HCT116 (cell line): ENCODE measurements at places on chromosomes 5 and 9. TPM values are rescaled to one million over a fixed set of nuclear protein-coding genes. Genes with fewer than 3 reads are reported as not detected.

DNA sequence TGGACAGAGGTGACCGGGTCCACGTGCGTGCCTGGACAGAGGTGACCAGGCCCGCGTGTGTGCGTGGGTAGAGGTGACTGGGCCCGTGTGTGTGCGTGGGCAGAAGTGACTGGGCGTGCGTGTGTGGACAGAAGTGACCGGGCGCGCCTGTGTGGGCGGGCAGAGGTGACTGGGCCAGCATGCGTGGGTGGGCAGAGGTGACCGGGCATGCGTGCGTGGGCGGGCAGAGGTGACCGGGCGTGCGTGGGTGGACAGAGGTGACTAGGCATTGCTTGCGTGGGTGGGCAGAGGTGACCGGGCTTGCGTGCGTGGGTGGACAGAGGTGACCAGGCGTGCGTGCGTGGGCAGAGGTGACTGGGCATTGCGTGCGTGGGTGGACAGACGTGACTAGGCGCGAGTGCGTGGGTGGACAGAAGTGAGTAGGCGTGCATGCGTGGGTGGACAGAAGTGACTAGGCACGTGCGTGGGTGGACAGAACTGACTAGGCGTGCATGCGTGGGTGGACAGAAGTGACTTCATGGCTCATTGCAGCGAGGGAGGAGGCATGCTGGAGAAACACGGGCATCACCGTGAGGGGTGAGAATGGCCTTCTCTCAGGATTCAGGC, 254.1 kb upstream of the IRX4 start:
- no peak for DNase-seq

DNA sequence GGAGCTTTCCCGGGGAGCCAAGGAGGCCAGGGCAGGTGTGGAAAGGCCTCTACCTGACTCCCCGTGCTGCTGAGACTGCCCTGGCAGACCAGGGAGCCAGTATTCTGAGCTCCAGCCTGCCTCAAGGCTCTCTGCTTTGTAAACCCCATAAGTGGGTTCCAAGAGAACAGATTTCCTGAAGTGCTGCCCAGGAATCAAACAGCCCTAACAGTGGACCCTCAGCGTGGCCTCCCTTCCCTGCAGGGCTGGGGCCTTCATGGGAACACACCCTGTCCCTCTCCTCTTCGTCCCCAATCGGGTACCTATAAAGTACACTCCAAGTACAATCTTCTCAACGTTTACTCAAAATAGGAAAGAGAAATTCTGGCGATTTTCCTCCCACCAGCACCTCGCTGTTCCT, 252.5 kb downstream of the FSTL4 start:
- no peak for DNase-seq

- DNase-seq, result no peak
Observed at GRCh38 chr5:83343299-83343698, 128.2 kb upstream of the VCAN start.

- DNase-seq, result no peak
Observed at GRCh38 chr9:114754581-114754980, 51.3 kb downstream of the TNFSF15 start.

DNA sequence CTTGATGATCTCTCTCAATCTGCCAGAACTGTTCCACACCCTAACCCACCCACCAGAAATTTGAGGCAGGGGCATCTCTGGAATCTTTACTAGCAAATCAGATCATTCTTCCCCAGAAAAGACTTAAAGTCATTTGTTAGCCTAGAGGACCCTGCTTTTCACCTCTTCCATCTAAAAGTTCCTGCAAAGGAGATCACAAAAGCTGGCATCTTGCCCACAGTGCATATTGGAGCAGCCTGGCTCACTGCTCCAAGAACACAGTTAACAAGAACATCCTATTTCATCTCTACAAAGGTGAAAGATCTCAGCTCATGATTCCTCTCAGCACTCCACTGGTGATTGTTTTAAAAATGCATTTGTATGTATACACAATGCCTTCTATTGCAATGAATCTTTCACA, 36.3 kb downstream of the GABRP start:
- no peak for DNase-seq

- DNase-seq, result no peak
Observed at GRCh38 chr5:87899721-87900131, 368.9 kb downstream of the TMEM161B start.

The SEMA5A gene
- total RNA-seq, result 0.02 TPM

GRCh38 chr9:122941582-122942234, 888 bp downstream of the RABGAP1 start:
- DNase-seq, result no peak

The PPP2R2B gene
- not detected for total RNA-seq

DNA sequence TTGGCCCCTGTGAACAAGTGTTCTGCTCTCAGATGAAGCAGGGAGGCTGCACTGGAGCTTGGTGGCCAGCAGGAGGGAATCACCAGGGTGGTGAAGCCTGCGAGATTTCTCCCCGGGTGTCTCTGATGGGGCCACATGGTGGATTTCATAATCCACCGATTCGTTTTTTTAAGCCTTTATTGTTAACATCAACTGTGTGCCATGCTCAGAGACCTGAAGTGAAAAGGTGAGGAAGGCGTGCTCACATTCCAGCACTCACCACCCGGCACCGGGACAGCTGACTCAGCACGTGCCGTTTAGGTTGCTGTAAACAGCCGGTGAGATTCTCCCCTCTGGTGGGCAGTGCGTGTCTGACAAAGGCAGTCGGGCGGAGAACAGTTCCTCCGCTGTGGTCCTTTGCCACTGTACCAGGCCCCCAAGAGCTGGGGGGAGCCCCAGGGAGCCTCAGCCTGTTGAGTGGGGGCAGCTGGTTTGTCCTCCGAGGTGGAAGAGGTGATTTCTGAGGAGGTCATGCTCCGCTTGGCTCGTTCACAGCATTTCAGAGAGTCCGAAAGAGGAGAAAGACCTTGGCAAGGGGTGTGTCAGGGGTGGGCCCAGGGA, 12.7 kb upstream of the AHRR start:
- no peak for DNase-seq

DNA sequence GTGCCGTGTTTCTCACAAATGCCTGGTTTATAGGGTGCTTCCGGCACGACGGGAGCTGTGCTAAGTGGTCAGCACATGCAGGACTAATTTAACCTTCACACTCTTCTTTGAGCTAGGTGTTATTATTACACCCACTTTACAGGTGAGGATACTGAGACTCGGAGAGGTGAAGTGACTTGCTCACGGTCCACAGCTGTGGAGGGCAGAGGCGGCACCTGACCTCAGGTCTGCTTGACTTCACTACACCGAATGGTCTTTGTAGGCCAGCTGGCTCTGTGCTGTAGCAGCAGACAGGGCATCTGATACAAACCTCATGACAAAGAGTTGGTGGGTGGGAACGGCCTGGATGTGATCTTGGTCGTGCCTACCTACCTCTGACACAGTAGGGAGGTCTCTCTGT, 102.0 kb upstream of the BOD1 start:
- no peak for DNase-seq

GRCh38 chr5:29042152-29042551, 2003.8 kb upstream of the CDH9 start:
- no peak for DNase-seq

The PTGDS gene
- 3.1 TPM for total RNA-seq

The KIF20A gene
- total RNA-seq, result 74.2 TPM

The PCA3 gene
- not detected for total RNA-seq

GRCh38 chr5:160692271-160692670, 159.7 kb downstream of the ATP10B start:
- no peak for DNase-seq

The ZNF883 gene
- not detected for total RNA-seq

DNA sequence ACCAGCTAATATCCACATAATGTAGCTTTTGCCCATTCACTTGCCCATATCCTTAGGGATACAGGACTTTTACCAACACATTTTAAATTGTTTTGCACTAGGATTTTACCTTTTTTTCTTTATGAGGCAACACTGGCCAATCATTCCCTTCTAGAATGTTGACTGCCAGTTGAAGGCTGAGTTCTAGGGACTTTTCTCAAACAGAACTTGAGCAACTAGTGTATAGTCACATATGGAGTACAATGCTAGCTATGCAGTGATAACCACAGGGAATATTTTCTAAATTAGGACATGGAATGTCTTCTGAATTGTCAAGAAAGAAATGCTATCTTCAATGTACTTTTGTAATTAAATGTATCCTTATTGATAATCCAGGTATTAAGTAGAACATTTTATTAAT, 133.6 kb downstream of the OXCT1 start:
- DNase-seq, result no peak

DNA sequence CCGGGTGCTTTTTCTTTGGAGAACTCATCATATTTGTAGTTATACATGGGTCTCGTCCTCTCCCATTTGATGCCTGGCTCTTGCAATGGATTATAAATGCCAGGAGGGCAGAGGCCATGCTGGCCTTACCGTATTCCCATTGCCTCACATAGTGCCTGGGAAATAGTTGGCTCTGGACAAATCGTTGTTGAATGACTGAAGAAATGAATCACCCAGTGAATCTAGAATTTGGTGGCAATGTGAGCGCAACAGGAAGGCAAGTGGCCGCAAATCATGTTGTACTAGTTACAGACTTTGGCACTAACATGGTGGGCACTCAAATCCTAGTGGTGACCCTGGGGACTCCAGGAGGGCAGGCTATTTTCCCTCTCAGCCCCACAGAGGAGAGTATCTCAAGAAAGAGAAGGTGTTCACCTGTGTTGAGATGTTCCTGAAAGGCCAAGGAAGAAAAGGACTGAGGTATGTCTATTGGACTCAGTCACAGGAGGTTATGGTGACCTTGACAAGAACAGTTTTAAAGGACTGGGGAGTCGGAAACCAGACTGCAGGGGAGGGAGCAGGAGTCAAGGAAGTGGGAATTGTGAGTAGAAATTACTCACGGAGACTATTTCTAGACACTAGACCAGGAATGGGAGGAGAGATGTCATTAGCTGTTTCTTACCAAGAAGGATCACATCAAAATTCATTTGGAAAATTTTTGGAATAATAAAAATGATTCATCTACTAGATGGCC, 61.7 kb upstream of the COL15A1 start:
- DNase-seq, result no peak

The EQTN gene
- not detected for total RNA-seq

GRCh38 chr5:135829681-135830383, 4.6 kb upstream of the SLC25A48 start:
- peak; percentile 63 for DNase-seq

GRCh38 chr9:114210691-114211276, 55.4 kb downstream of the COL27A1 start:
- DNase-seq, result no peak

- no peak for DNase-seq
Observed at GRCh38 chr9:18638371-18639249, 164.7 kb downstream of the ADAMTSL1 start.

DNA sequence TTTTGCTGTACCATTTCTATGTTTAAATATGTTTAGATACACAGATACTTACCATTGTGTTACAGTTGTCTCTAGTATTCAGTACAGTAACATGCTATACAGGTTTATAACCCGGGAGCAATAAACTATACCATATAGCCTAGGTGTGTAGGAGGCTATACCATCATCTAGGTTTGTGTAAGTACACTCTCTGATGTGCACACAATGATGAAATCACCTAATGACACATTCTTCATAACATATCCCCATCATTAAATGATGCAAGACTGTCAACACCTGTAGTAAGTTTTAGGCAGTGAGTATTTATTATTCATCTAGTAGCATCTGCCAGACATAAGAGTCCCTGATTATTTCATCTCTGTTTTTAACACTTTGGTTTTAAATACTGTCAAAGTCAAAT, 7.3 kb upstream of the DHFR start:
- DNase-seq, result no peak

- no peak for DNase-seq
Observed at GRCh38 chr5:143059976-143060765, 290.0 kb downstream of the ARHGAP26 start.

The SEMA6A gene
- total RNA-seq, result 6.7 TPM

The CDC25C gene
- total RNA-seq, result 19.3 TPM

DNA sequence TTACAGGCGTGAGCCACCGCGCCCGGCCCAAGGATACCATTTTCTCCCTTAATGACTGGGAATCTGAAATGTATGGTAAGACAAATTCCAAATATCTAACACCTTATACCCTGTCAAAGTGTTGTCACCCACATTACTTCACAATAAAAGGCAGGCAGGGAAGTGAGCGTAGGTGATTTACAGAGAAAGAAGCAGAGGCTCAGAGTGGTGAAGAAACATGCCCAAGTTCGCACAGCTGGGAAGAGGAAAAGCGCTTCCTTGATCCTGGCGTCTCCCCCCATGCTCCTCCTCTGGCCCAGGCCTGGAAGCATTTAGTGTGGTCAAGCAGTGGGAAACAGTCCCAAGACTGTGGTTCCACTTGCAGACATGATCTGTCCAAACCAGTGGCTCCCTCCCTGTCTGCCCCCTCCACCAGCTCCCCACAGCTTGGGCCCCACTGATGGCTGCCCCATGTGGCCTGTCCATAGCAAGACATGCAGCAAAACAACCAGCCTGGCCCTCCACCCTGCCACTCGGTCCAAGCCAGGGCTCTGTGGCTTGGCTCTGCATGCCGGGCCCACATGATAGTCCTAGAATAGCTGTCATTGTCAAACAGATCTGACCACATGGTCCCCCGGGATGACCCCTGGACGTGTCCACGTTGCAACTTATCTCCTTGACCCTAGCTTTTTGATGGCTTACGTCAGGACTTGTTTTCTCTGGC, 107.2 kb downstream of the TTLL11 start:
- no peak for DNase-seq

- DNase-seq, result no peak
Observed at GRCh38 chr9:88657893-88658292, 122.9 kb downstream of the NXNL2 start.

The CKS2 gene
- 242 TPM for total RNA-seq

- DNase-seq, result no peak
Observed at GRCh38 chr5:81424728-81425127, 30.8 kb upstream of the ACOT12 start.

GRCh38 chr9:112443200-112443599, 43.4 kb upstream of the KIAA1958 start:
- no peak for DNase-seq

- DNase-seq, result no peak
Observed at GRCh38 chr5:372996-373709, 51.6 kb downstream of the AHRR start.

DNA sequence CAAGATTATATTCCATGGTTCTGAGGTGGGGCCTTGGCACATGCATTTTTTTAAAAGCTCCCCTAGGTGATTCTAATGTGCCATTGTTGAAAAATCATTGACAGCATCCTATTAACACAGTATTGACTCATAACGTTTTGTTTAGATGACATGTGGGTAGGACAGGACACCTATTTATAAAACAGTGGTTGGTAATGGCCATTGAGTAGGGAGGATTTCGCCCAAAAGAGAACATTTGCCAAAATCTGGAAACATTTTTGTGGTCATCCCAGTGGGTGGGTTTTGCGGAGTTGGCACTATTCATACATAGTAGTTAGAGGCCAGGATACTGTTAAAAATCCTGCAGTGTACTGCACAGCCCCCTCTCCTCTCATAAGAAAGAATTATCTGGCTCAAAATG, 6.4 kb upstream of the CHD1 start:
- DNase-seq, result no peak

The SPEF2 gene
- total RNA-seq, result 4.6 TPM

GRCh38 chr5:127015716-127016115, 14.6 kb downstream of the MARCHF3 start:
- no peak for DNase-seq
